ENCODE measurements at places on chromosomes 16 and 17.
A peak's percentile ranks its signal among the peaks of the same experiment; 100 is the strongest.

DNA sequence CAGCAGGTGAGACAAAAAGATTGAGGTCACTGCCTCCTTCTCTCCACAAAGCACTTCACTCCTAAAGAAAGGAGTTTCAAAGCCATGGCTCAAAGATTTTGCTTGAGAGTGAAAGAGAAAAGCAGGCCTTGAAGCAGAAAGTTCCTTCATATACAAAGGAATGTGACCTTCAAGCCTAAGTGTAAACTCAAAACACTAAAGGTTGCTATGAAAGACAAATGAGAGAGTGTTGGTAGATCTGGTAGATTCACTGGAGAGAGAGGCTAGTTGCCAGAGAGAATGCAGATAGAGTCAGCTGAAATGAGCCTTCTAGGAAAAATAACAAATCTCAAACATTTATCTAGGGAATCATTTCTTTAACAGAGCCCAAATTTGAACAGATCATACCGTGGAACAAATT is 305.2 kb downstream of the CDH8 start:
- DNase-seq = no peak

- peak; percentile 86 for DNase-seq
Measured at GRCh38 chr17:41962768-41963434, 3.7 kb upstream of the CNP start.

- DNase-seq = no peak
Measured at GRCh38 chr16:89322321-89323119, 105.0 kb downstream of the ZNF778 start.

GRCh38 chr16:48591976-48592375 is 18.0 kb downstream of the N4BP1 start:
- DNase-seq = no peak

DNA sequence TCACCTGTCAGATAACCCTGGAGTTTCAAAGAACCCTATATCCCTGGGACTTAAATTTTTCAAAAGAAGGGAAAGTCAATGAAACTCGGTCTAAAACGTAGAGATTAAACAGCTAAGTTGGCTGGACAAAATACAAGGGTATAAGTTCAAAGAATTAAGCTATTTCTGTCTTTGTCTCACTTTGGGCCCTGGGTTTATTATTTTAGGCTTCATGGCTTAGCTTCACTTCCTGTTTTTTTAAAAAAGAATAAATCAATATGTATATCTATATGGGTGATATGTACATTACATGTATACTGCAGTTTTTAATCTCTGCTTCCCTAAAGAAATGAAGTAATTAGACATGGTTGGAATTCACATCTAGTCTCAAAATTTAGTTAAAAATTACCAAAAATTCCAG is 132.3 kb downstream of the TRIM37 start:
- DNase-seq = no peak

DNA sequence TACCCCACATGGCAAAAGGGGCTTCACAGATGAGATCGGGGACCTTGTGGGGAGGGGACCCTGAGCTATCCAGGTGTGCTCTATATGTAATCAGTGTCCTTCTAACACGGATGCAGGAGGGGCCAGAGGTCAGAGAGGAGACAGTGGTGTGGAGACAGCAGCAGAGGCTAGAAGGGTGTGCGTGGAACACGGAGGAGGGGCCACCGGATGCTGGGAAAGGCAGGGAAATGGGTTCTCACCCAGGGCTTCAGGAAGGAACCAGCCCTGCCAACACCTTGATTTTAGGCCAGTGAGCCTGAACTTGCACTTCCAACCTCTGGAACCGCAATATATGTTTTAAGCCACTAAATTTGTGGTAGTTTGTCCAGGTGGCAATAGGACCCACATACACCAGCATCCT is 4.6 kb upstream of the SLC38A8 start:
- no peak for DNase-seq

- no peak for DNase-seq
Measured at GRCh38 chr16:68082629-68083238, 2.4 kb upstream of the NFATC3 start.

- DNase-seq = no peak
Measured at GRCh38 chr17:37098910-37099664, 150.3 kb downstream of the AATF start.

DNA sequence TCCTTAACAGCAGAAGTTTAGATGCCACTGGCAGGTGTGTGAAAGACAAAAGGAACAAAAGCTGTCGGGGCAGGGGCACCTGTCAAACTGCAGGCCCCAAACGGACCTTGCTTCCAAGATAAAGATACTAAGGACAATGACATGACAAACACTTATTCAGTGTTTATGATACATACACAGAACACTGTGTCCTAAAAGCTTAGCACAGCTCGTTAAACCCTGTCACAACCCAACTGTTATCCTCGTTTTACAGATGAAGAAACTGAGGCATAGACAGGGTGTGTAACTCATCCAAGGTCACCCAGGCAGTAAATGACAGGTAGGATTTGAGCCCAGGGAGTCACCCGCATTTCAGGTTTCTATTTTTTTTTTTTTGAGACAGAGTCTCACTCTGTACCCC is 9.6 kb downstream of the SDK2 start:
- no peak for DNase-seq

GRCh38 chr17:45820052-45820780 is 24.5 kb upstream of the SPPL2C start:
- no peak for DNase-seq

DNA sequence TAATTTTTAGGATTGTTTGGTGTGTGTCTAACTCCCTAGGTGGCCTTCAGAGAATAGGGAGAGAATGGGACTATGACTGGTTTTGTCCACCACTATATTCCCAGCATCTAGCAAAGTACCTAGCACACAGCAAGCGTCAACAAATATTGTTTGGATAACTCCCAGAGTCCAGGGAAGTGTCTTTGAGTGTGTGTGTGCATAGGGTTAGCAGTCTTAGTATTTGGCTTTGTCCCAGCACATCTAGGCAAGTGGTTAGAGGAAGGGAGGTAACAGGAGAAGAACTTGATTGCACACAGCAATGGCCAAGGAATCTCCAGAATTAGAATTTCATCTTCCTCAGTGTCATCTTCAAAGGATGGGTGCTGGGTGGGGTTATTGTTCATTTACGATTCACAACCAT is 385.4 kb upstream of the CDH5 start:
- DNase-seq = no peak

- DNase-seq = no peak
Measured at GRCh38 chr17:59416184-59416583, 84.7 kb downstream of the YPEL2 start.

- DNase-seq = no peak
Measured at GRCh38 chr17:67063141-67063540, 18.8 kb downstream of the CACNG1 start.

- DNase-seq = no peak
Measured at GRCh38 chr16:15440852-15441251, 6.5 kb downstream of the BMERB1 start.

- no peak for DNase-seq
Measured at GRCh38 chr16:80323808-80324195, 217.0 kb upstream of the DYNLRB2 start.

DNA sequence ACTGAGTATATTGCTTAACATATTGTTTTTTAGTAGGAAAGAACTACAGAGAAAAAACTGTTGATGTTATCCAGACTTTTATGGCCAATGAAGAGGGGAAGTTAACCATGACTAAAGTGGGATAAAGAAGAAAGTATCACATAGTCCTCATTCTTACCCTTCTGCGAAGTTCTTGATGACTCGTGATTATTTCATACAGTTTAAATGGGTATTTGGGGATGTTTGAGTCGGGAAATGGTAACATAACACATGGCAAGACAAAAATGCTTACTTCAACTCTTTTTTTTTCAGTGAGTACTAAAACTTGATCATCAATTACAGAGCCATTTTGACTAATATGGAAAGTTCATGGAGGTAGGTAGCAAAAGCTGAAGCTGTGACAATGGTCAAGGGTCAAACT is 4.9 kb downstream of the POLG2 start:
- DNase-seq = no peak

Measured in left forelimb (tissue), 1 donor.